Mucosa of descending colon (tissue), 3 donors: ENCODE measurements at places on chromosomes 12 and 14.

GRCh38 chr12:131915823-131916222, 13.3 kb upstream of the PUS1 start:
- no peak for DNase-seq

- DNase-seq = no peak
Observed at GRCh38 chr12:102797528-102797927, 119.5 kb downstream of the PAH start.

DNA sequence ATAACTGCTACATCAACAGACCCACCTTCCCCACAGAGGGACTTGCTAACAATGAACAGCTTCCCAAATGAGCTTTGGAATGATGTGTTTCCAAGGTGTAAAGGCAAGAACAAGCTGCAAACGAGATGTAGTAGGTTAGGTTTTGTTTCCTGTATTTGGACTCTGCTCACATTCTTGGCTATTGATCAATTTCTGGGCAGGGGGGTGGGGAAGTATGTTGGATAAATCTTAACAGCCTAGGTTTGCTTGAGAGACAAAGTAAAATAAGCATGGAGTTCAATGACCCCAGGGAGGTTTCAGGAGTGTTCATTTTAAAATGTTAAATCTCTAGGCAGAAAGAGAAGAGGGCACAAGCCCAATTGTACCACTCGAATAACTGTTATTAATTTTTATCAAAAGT, 146.6 kb downstream of the DPY19L2 start:
- DNase-seq = no peak

- DNase-seq = no peak
Observed at GRCh38 chr12:49928471-49928870, 22.1 kb upstream of the AQP2 start.

DNA sequence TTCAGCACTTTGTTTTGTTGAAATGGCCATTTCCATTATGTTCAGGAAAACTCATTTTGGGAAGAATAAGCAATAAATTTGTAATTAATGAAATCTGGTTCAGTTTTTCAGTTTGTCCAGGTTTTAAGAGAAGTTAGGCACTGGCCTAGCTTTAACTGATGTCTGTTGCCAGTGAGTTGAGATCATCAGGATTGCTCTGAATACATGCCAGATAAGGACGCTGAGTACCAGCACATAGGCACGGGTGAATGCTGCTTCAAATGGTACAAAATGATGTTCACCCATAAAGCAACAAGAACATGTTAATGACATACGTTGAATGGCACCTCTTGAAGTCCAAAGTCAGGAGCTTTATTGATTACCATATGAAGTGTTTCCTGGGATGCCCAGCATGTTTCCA, 46.5 kb downstream of the PIWIL1 start:
- no peak for DNase-seq
